ENCODE measurements at places on chromosomes 3 and 15.

DNA sequence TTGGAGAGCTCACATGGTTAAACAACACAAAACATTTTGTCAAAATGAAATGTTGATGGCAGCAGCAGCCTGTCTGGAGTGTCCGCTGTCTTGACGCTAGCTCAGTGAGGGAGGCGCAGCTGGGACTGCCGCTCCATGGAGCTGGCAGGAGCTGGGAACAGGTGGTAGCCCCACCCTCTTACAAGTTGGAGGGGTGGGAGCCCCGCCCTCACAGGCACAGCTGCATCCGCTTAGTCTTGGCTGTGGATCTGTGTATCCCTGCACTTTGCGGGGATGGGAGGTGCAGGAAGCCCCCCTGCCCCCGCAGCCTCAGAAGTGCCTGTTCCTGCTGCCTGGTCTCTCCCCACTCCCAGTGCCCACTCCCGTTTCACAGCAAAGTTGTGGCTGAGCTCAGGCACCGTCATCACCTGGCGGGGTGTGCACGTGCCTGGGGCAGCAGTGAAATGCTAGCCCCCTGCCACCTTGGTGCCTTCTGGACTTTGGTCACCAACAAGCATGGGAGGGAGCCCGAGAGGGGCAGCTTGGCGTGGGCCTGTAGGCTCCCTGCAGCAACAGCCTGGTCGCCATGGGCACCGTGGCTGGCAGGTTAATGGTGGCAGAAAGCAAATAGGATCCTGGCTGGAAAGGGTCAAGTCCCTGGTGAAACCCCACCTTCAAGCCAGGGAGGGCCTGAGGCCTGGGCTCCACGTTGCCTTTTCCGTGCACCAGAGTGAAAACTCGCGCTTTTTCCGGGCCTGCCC, 53.8 kb upstream of the CADM2 start:
- no peak for DNase-seq

GRCh38 chr3:40502034-40502433, 3.8 kb upstream of the ZNF620 start:
- no peak for DNase-seq

GRCh38 chr15:44501768-44502366, 35.1 kb upstream of the EIF3J start:
- peak; percentile 66 for DNase-seq

DNA sequence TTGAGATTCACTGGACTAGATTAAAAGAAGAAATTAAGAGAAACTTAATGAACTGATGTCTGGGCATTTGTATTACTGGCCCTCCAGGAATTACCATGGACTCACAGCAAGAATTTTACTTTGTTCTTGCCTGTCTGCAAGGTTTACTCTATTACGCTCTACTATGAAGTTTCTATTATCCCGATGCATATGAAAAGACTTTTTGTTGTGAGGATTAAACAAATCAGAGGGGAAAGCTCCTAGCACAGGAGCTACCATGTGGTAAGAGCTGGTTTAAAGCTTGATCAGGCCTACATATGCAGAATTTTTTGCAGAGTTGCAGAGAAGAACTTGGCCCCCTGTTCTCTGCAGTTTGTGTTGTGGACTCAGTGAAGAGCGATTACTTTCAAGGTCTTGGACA, 61.7 kb upstream of the PTX3 start:
- no peak for DNase-seq

GRCh38 chr3:183898028-183898431, 13.3 kb upstream of the PARL start:
- no peak for DNase-seq

GRCh38 chr3:80733522-80734176, 965.9 kb upstream of the ROBO1 start:
- DNase-seq: peak; percentile 46

DNA sequence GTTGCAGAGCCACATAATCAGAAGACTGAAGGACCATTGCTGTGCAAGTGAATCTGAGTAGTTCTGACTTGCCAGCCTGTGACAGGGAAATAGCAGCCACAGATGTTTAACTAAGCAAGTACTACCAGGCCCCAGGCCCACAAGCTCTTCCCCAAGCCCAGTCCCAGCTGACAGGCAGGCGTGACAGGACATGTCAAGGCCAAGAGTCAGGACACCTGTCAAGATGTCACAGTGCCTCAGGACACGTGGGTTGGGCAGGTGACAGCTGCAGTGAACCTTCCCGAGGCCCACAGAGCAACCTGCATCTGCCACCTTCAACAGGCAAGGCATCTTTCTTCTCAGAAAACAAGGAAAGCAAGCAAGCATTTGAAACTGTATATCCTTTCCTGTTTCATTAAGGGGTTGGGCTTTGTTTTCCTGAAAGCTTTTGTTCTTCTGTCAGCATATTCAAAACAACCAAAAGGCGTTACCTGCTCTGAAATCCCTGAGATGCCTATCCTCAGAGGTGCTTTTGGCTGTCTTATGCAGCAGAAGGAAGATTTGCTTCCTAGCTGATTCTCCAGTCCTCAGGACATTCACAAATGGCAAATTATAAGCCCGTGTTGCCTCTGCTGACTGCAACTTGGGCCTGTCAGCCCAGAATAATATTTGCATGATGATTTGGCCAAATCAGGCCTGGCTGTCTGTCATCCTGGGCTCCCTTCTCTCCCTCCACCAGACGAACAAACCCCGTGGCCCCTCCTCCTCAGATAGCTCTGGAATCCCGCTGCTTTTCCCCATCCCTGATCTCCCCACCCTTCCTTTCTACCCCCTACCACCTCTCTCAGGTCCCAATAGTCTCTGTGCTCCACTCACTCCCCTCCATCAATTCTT, 171.8 kb upstream of the WNT5A start:
- DNase-seq: no peak

DNA sequence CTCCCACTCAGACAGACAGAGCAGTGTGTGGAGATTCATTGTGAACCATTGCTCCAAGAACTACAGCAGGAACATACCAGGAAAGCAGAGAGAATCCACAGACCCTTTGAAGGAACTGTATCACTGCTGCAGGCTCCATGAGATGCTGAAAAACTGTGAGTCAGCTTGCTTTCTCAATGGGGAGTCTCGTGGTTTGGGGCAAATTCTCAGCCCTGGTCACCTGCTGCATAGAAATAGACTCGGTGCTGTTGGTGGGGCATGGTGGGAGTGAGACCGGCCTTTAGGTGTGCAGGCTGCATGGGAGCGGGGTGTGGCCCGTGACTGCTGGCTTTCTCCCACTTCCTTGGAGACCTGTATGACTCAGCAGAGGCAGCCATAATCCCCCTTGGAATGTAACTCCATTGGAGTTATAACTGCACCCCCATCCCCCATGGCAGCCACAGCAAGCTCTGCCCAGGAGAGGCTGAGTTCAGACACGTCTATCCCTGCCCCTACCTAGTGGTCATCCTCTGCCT, 35.6 kb downstream of the ALCAM start:
- DNase-seq: peak; percentile 47

DNA sequence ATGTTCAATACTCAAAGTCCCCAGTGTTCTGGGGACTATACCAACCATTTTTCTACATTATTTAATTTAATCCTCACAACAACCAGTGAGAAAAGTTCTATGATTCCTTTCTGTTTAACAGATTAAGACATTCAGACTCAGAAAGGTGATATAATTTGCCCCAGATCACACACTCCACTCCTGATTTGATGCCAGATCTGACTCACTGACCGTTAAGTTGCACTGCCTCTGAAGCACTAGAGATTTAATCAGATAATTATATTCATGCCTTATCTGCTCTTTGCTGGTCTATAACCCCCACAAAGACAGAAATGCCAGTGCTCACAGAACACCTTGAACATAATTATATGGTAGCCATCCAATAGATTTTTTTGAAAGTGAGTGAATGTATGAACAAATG, 501.0 kb downstream of the IGSF11 start:
- no peak for DNase-seq

Measured in IMR-90 (cell line).